ENCODE measurements at places on chromosomes 13 and 19.
A peak's percentile ranks its signal among the peaks of the same experiment; 100 is the strongest.

GRCh38 chr13:110343241-110343865 is 36.3 kb downstream of the COL4A2 start:
- no peak for DNase-seq

DNA sequence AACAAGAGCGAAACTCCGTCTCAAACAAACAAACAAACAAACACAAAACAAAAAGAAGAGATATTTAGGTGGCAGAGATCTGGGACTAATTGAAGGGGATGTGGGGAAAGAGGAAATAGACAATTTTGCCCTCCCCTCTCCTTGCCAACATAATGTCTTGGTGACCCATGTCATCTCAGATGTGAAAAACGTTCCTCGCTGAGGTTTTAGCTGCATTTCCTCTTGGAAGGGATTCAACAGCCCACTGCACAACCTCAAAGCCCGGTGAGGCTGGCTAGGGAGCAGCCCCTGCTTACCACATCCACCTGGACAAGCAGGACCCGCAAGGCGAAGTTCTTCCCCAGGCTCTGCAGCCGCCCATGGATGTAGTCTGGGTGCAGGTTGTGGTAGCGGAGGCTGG is 4.9 kb downstream of the ERCC1 start:
- DNase-seq, result no peak

- DNase-seq, result no peak
These were observed 64.5 kb upstream of the SCEL start for GRCh38 chr13:77470986-77471385.

- DNase-seq, result no peak
These were observed 154.3 kb upstream of the IRS2 start for GRCh38 chr13:109940637-109941036.

DNA sequence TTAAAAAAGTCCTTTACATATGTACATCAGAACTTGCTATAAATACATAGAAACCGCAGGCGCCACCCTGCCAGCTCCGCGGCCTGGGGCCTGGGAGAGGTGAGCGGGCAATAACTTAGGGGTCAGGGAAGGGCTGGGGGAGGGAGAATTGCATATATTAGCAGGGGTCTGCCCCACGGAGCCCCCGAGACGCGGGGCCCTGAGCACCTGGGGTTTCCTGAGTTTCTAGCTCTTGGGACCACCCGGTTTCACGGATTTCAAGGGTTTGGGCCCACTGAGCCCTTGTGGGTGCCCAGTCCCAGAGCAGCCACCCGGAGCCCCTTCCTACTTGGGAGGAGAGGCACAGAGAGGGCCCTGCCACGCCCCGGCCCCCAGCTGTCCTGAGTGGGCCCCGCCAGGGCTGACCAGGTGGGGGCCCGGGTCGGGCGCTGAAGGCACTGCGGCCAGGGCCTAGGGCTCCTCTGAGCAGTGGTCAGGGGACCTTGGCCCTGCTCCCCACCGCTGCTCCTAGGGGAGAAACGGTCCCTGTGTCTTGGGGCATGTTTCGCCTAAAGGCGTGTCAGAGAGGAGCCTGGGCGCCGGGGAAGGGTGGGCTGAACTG is 4.0 kb downstream of the GPX4 start:
- no peak for DNase-seq

DNA sequence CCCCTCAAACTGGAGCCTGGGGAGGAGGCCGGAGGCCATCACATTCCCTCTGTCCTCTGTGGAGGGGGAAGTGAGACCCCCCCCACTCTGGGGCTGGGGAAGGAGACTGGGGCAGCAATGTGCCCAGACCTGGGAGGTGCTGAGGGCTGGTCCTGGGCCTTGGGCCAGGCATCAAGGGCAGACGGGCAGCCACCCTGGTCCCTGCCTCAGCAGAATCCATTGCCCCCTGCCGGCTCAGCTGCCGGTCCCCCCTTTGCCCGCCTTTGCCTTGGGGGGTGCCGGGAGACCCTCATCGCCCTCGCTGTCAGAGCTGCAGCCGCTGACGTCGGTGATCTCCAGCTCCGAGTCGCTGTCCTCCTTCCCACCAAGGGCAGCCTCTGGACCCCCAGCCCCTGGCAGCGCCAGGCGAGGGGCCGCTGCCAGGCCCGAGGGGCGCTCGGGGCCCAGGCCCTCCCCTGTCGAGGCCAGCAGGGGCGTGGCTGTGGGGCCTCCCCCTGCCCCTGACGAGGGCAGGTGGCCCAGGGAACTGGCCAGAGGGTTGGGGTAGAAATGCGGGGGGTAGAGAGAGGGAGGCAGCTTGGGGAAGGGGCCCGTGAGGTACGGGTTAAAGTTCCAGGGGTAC is 20.1 kb downstream of the ERFL start:
- DNase-seq, result no peak

DNA sequence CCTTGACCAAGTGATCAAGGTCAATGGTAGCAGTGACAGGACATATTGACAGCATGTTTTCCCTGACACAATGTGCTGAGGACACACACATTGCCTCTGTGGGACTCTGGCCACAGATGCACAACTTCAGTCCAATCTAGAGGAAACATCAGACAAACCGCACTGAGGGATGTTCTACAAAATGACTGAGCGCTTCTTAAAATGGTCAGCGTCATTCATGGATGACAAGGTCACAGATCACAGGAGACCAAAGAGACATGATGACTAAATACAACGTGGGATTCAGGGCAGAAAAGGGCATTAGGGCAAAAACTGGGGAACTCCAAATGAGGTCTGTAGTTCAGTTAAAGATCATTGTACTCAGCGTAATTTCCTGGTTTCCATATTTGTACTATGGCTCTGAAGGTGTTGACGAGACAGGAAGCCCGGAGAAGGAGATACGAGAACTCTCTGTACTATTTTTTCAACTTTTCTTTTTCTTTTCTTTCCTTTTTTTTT is 20.6 kb downstream of the PBX4 start:
- DNase-seq, result peak; percentile 62

GRCh38 chr19:6778386-6778785 is 5.9 kb downstream of the VAV1 start:
- no peak for DNase-seq

- peak; percentile 60 for DNase-seq
These were observed 26.7 kb upstream of the NANOS3 start for GRCh38 chr19:13849991-13850909.

GRCh38 chr13:93946994-93947393 is 532.5 kb downstream of the DCT start:
- DNase-seq, result no peak

GRCh38 chr13:29756506-29756905 is 93.9 kb downstream of the UBL3 start:
- no peak for DNase-seq

GRCh38 chr19:13152974-13153568 is 2.9 kb downstream of the IER2 start:
- peak; percentile 97 for DNase-seq

- DNase-seq, result no peak
These were observed 44.2 kb downstream of the WASF3 start for GRCh38 chr13:26601669-26602068.

DNA sequence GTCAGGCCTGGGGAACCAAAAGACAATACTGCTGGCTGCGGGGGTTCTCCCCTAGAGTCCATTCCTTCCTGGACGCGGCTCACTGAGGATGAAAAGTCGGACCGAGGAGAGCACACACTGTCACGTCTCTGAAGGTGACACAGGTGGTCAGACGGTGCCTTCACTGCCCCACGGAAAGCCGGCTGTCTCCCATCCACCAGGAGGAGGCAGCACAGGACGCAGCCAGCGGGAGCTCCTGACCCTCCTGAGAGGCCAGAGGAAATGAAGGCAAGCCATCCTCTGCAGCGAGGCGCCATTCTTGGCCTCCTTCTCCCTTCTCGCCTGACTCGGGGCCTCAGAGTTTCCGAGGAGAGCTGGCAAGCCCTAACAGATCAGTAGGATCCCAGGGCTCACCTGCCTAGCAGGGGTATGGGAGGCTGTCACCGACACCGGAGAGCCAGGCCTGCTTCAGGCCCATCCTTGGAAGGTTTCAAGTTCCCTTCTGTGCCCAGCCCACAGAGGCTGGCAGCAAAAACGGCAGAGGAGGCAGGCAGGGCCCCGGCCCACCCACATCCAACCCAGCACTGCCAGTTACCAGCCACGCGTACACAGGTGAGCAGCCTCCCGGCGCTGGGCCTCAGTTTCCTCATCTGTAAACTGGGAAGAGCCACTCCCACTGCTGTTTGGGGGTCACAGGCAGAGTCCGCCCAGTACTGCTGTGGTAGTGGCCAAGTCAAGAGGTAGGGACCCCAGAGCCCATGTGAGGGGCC is 4.5 kb downstream of the REXO1 start:
- DNase-seq, result no peak

GRCh38 chr13:33793726-33794125 is 24.2 kb upstream of the RFC3 start:
- no peak for DNase-seq

GRCh38 chr13:112456138-112457056 is 80.2 kb downstream of the SPACA7 start:
- no peak for DNase-seq

- DNase-seq, result no peak
These were observed 198.7 kb downstream of the KCTD12 start for GRCh38 chr13:76687467-76687866.

GRCh38 chr13:77720988-77721387 is 23.5 kb downstream of the SLAIN1 start:
- DNase-seq, result no peak

DNA sequence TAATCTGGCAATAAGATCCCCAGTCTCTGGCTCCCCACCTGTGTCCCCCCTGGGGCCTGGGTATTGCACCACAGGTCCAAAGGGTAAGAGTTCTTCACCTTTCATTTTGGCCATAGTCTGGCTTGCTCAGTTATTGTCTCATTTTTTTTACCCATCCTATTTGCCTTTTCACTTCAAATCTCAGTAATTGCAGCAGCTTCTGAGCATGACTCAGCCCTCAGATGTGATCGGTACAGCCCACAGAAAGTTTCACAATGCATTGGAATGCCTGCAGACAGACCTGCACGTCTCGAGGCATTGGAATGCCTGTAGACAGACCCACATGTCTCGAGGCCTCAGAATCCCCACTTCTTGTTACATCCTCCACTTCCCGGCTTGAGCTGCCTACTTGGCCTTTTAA is 173.6 kb downstream of the NUFIP1 start:
- DNase-seq, result no peak

DNA sequence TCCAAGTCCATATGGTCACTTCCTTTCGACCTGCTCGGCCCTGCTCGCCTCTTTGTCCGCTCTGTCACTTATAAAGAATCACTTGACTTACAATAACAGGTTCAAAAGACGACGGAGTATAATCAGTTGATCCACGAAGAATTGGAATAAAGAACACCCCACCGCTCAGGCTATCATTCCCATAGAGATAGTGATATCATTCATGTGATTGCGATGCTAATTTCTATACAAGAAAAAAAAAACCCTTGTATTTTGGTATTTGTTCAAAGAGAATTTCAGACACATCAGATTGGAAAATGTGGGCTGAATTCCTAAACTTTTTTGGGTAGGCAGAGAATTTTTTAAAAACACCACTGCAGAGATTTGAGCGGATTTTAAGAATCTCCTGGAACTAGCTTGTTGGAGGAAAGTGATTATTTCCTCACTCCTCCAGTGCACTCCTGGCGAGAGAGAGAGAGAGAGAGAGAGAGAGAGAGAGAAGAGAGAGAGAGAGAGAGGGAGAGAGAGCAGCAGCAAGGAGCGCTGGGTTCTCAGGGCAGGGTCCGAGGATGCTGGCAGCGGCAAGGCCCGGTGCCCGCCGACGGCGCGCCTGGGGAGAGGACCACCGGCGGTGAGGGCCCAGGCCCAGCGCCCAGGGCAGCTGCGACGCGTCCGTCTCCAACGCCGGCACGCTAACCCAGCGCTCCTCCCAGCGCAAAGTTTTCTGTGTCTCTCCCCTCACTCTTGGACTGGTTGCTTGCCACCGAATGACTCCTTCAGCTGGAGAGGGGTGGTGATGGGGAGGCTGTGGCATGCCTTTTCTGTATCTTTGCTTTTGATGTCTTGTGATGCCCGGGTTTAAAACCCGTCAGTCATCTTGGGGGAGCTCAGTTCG is 149.0 kb upstream of the ZNF536 start:
- no peak for DNase-seq

GRCh38 chr13:83024232-83024631 is 858.0 kb downstream of the SLITRK1 start:
- no peak for DNase-seq

GRCh38 chr19:38921420-38922274 is 8.9 kb downstream of the SARS2 start:
- no peak for DNase-seq

- DNase-seq, result no peak
These were observed 10.5 kb downstream of the MTMR6 start for GRCh38 chr13:25276748-25277147.

DNA sequence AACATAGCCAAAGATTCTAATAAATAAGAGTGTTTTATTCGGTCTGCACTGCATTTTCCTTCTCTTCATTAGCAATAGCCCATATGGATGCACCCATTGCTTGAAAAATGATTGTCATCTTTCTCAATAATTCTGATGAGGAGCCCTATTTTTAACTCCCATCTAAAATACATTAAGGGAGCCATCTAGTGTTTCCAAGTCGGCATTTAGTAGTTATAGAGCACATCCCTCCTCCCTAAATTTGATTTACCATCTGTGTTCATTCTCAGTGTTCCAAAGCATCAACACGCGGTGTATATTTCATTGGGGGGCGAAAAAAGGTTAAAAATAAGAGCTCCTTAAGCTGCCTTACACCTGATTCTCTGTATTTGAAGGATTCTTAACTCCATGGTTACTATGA is 119.2 kb upstream of the IPO5 start:
- no peak for DNase-seq

GRCh38 chr19:29323440-29324290 is 110.7 kb upstream of the UQCRFS1 start:
- DNase-seq, result no peak

- no peak for DNase-seq
These were observed 13.3 kb upstream of the ACP7 start for GRCh38 chr19:39070888-39071287.

DNA sequence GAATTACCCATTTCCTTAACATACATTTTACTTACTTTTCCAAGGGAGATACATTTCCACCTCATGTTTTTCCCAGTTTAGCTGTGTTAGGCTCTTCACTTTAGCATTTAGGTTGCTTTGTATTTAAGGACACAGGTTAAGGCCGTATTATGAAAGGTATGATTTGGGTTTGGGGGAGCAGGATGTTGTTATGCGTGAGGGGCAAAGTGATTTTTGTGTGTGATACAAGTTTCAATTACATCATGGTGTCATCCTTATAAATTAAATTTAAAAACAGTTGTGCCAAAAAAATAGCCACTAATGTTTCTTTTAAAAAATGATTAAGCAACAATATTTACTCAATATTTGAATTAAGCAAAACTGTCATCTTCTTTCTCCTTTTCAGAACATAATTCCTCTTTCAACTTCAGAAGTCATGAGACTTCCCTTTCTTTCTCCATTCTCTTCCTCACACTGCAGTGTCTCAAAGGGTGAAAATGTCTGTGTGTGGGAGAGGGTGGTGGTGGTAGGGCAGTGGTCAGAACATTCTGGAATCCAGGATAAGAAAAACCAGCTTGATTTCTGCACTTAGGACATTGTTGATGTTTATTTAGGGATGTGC is 126.2 kb downstream of the KCNRG start:
- no peak for DNase-seq

DNA sequence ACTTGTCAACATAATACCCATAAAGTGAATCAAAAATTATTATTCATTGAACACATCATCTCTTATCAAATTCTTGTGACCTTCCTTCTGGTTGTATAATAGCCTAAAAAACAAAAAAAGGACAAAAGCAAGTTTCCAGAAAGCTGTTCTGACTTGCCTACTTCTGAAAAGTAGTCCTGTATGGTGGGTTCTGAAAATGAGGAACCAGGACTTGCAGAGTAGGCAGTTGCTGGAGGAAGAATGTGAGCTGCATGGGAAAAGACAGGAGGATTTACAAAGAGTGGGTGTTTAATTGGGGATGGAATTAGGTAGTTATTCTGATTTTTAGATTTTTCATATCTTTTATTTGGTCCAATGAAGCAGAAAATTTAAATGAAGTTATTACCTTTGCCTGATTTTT is 56.7 kb downstream of the RCBTB2 start:
- no peak for DNase-seq
